ENCODE measurements at places on chromosomes 3 and 15. TPM values are rescaled to one million over a fixed set of nuclear protein-coding genes. Genes with fewer than 3 reads are reported as not detected.

The KBTBD13 gene
- total RNA-seq: not detected

The CLN6 gene
- 20.5 TPM for total RNA-seq

The TGM5 gene
- total RNA-seq: not detected

The CLDN18 gene
- total RNA-seq: not detected

The INSYN1 gene
- total RNA-seq: 8.0 TPM

The GALK2 gene
- 23.7 TPM for total RNA-seq

The SLC28A2 gene
- total RNA-seq: not detected

The ALDH1L1 gene
- total RNA-seq: 1.4 TPM

GRCh38 chr15:48896869-48897814 is 19.2 kb downstream of the EID1 start:
- no peak for DNase-seq

DNA sequence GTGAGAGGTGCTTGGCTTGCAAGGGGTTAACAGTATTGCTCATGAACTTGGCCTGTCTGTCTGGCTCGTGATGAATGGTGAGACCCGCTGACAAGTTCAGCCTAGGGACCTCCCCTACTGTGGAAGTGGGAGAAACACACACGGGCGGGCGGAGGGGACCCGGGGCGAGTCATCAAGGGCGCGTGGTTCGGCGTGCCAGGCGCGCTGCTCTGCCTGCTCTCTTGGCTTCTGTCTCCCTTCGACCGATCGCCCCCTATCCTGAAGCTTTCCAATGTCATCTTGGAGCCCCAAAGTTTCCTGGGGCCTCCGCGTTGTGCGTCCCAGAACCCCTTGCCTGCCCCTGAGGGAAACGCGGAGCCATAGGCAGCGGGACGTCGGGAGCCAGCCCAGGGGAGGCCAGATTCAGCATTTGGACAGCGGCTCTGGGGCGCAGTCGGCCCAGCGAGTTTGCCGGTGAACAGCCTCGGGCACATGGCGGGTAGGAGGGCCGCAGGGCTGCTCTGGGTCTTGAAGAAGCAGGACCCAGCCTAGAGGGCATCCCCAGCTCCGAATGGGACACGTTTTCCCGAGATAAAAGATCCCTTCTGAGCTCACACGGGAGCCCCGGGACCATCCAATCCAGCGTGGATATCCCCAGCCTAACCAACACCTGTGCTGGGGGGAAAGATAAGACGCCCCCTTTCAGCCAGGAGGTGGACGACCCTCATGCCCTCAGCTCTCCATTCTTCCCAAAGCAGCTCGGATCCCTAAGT is 27.0 kb upstream of the POLG start:
- no peak for DNase-seq

- no peak for DNase-seq
These were observed 773 bp downstream of the ANKRD28 start for GRCh38 chr3:15796771-15797641.

DNA sequence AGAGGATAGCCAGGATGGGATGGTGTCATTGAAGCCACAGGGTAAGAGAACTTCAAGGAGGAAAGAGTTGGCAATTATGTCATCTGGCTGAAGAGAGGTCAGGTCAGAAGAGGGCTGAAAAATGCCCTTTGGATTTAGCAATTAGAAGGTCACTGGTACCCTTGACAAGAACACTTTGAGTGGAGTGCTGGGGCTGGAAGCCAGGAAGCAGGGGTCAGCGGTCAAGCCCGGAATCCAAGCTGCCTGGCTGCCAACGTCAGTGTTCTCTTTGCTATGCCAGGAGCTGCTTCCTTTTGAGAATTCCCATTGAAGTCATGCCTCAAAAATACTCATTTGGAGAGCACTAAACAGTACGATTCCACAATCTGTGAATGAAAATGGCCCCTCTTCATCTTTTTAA is 386.5 kb downstream of the SHQ1 start:
- DNase-seq: no peak

GRCh38 chr15:65655026-65655425 is 33.3 kb downstream of the SLC24A1 start:
- DNase-seq: no peak

DNA sequence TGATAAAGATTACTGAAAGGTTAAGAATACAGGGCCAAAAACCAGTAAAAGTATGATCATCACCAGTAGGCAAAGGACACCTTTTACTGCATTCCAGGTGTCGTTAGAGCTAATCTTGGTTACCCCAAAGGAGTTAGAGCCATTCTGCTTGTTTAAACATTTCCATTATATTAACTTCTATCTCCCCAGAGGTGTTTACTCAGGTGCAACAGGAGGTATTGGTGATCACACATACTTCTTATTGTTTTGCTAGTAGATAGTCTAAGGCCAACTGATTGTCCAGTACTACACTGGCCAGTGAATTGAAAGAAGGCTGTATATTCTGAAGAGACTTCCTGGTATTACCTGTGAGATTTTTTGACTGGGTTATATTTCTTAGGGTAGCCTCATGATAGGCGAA is 22.8 kb downstream of the MKRN3 start:
- DNase-seq: no peak

DNA sequence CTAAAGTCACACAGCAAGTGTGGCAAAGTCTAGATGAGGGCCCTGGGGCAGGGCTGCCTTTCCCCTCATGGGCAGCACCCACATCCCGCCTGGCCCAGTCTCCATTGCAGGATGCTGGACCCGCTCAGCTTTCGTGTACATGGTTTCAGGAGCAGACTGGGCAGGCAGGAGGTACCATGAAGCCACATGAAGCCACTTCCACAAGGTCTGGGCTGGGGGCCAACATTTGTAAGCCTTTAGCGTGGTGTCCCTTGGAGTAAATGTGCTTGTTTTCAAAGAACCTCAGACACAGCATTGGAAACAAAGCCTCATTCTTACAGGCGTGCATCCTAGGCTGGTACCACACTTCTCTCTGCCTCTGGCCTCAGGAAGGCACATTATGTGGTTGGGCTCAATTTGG is 34.5 kb downstream of the UMPS start:
- DNase-seq: no peak

GRCh38 chr3:124780356-124780755 is 50.1 kb downstream of the UMPS start:
- peak; percentile 94 for DNase-seq

DNA sequence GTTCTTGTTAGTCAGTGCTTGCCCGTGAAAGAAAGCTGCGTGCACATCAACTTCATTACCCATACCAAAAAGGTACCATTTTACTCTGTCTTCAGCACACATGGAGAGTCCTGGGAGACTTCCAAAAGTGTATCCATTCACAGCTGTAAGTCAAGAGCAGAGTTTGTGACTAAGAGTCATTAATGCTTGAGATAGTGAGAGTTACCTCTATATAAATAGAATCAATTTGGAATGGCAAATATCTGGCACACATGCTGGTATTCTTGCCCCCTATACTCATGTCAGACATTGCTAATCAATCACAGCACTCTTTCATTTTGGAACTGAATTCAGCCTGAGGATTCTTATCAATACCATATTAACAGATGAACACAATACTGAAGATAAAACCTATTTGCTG is 14.2 kb downstream of the CP start:
- DNase-seq: no peak

- DNase-seq: no peak
These were observed 124.6 kb downstream of the NTRK3 start for GRCh38 chr15:88131937-88132336.

GRCh38 chr3:151707216-151707615 is 26.5 kb upstream of the AADACL2 start:
- no peak for DNase-seq

- DNase-seq: no peak
These were observed 49.4 kb upstream of the SYNPR start for GRCh38 chr3:63228677-63229076.

DNA sequence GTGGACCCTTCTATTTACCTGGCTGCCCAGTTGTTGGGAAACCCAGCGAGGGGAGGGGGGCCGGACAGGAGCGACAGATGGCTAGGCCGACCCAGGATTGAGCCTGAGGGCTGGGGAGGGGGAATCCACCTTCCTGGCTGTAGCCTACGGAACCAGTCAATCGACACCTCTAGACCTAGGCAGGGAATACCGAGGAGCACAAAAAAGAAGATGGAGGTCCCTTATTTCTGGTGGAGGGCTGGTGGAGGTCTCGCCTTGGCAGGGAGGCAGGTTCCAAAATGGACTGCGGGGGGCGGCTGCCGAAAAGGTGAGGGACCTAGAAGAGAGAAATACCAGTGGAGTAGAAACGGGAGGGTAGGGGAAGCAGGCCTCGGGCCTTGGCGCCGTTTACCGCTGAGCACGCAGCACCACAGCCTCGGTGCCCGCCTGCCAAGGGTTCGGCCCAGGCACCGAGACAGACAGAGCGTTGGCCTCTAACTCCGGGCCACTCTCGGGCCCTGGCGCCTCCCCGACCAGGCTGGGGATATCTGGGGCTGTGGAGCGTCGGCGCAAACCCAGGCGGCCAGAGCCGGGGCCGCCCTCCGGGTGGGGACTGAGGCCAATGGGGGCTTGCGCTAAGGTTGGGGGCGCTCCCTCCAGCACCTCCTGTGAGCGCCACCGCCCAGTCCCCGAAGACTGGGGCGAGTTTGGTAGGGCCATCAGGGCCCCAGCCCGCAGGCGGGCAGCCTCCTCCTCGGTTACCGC is 1.6 kb downstream of the ANKRD63 start:
- no peak for DNase-seq

- no peak for DNase-seq
These were observed 30.5 kb downstream of the TMEM44 start for GRCh38 chr3:194602669-194603171.

DNA sequence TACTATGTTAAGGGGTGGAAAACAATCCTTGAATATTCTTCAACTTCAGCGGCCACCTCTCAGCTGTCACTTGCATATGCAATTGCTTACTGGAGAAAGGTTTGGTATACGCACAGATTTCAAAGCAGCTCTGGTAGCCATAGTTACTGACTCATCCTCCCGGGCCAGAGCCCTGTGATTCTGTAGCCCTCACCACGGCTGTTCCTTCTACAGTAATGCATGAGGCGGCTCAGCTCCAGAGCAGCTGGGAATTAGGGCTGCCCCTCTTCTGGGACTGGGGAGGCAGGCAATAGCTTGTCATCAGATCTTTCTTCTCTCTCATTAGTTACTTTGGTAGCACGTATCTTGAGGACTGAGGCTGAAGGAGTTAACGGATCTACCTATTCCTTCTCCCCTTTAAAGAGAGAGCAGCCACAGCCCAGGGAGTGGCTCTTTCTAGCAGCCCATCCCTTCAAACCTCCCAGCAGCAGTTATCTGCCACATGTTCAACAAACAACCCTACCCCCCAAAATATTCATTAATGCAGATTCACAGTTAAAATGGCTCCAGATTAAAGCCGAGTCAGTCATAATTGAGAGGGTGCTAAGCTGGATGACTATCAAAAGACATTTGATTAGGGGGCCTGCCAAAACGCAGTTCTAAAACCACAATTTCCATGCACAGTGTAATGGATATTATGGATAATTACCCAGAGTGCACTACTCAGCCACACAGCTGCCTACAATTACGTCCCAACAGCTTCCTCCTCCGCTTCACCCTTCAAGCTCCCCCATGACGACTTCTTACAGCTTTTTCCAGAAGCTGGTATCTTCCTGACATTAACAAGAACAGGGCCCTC is 54.7 kb downstream of the ETV5 start:
- peak; percentile 77 for DNase-seq

DNA sequence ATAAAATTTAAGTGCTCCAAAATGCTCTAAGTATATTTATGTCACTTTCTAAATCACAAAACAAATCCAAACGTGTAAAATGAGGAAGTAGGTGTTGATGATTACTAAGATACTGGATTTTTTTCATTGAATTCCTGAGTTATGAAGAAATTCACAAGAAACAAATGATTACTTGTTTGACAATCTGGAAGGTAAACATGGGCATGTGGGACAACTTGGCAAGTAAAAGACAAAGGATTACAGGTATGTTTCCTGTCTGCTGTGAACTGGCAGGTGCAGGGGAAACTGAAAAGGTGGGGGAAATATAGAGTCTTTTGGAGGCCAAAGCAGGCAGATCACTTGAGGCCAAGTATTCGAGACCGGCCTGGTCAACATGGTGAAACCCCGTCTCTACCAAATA is 252.7 kb upstream of the AZI2 start:
- no peak for DNase-seq

- DNase-seq: no peak
These were observed 1242.5 kb upstream of the GBE1 start for GRCh38 chr3:83003917-83004316.

- no peak for DNase-seq
These were observed 500.8 kb downstream of the CNTN4 start for GRCh38 chr3:2599471-2599870.

DNA sequence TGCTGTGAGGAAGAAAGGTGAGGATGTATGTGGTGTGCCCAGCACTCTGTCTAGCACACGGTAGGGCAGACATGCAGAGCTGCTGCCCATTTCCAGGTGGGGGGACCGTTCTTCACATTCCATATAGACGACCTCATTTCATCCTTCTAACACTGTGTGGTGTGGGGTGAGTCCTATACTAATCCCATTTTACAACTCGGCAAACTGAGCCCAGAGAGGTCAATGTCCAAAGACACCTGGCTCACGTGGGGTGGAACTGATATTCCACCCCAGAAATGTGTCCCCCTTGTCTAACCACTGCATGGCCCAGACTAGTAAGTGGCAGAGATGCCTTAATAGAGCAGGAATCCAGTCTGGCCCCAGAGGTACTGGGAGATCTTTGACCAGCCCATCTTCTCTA is 119.2 kb downstream of the FBLN2 start:
- no peak for DNase-seq

GRCh38 chr3:183327343-183327742 is 74.3 kb downstream of the B3GNT5 start:
- no peak for DNase-seq

DNA sequence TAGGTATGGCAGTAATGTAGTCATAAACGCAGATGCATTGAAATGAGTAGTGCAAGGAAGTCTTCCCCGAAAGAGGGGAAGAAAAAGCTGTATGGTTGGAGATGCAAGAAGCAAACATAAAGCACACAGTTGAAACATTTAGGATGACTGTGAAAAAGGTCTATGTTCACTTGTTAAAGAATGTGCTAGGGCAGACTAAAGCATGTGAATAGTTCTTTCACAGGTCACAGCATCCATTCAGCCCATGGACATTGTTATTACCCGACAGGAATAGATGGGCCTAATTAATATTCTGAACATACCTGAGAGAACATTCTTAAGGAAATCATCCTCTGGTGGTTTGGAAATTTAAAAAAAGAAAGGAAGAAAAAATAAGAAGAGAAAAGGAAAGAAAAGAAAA is 595.2 kb downstream of the ZIC1 start:
- DNase-seq: no peak

DNA sequence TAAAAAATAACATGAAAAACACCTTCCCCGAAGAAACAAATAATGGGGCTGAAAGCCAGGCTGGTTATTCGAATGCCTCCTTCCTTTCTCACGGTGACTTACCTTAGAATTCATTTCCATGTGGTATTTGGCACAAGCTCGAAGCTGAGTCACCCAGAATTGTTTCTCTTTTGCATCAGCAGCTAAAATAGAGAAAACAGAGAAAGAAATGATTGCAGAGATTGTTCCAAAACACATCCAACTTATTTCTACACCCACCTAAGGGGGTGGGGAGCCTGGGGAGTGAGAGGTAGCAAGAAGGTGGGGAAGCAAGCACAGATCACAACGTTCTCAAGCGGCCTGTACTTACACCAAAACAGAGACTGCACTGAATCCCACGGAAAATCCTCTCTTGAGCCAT is 104.7 kb downstream of the OSBPL10 start:
- DNase-seq: no peak
